EH (cell line): ENCODE measurements at places on chromosomes 5 and 9.

- peak; percentile 49 for DNase-seq
Measured at GRCh38 chr5:78647351-78647818, 1.2 kb downstream of the LHFPL2 start.

- DNase-seq = no peak
Measured at GRCh38 chr9:87102126-87102525, 154.8 kb upstream of the GAS1 start.

DNA sequence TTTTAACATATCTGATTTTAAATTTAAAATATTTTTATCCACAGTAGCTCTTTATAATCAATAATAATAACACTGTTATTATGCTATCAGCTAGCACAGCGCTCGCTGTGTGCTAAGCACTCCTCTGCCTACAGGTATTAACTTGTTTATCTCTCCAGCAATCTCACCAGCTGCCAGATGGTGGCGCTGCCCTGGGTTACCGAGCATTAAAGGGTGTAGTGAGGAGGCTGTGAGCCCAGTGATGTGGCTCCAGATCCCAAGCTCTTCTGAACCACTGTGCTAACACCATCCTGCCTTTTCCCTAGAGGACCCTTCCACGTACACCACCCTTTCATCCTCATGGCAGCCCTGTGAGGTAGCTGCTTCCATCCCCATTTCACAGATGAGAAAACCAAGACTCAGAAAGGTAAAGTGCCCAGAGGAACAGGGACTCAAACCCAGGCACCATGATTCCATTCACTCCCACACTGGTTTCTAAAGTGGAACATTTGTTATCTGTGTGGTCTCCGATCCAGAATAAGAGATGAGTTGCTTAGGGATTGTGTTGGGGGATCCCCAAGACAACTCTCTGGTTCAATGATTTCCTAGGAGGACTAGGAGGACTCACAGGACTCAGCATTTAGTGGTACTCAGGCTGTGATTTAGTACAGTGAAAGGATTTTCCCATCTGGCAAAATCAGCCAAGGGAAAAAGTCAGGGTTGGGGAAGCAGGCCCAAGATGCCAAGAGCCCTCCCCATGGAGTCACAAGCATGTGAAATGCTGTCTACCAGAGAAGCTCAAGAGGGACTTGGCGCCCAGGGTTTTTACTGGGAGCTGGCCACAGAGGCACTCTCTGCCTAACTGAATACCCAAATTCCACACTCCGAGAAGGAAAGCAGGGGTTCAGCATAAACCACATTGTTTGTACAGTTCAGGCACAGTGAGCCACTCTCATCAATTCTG is 7.0 kb downstream of the IGFBPL1 start:
- no peak for DNase-seq

DNA sequence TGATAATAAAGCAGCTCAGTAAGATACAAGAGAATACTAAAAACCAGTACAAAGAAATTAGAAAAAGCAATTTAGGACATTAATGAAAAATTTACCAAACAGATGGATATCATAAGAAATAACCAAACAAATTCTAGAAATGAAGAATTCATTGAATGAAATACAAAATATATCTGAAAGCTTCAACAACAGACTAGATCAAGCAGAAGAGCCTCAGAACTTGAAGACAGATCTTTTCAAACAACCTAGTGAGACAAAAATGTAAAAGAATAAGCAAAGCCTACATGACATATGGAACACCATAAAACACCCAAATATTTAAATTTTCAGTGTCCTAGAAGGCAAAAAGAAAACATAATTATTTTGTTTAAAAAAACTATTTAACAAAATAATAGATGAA is 66.9 kb downstream of the SKIC3 start:
- no peak for DNase-seq

DNA sequence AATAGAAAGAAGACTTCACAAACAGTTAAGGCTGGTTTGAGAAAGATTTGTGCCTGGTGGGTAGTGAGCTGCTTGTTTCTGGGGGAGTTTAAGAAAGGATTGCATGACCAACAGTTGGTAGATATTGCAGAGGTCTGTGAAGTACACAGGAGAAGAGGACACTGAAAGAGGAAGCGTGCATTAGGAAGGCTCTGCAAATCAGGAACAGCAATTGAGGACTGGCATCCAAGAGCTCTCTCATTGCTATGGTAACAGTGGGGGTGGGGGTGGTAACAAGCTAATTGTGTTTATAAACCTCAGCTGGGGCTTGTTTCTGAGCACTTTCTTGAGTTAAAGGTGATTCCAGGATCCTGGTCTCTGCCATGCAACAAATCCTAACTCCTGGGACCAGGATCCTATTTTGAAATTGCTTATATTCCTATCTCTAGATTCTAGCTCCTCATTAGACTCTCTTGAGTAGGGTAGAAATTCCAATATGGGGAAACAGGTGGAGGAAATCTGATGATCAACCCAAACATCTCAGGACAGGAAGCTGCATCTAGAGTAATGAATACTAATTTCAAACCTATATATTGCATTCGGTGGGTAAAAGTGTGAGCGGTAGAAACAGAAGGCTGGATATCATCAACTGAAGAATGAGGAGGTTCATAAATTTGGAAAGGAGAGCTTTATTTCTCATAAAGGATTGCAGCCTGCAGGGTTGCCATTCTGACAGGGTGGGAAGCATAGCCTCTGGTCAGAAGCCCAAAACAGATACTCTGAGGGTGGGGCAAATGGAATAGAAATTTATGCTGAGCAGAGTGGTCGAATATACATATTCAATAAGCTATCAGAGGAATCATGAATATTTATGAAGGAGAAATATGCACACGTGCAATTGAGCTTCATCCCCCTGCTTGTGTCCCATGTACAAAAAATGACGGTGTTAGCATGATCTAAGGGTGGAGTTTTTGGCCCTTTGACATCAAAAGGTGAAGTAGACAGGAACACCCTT is 79.4 kb downstream of the PTTG1 start:
- no peak for DNase-seq

GRCh38 chr5:56264417-56265025 is 31.4 kb upstream of the ANKRD55 start:
- peak; percentile 54 for DNase-seq

- no peak for DNase-seq
Measured at GRCh38 chr9:6960777-6961176, 203.0 kb downstream of the KDM4C start.

DNA sequence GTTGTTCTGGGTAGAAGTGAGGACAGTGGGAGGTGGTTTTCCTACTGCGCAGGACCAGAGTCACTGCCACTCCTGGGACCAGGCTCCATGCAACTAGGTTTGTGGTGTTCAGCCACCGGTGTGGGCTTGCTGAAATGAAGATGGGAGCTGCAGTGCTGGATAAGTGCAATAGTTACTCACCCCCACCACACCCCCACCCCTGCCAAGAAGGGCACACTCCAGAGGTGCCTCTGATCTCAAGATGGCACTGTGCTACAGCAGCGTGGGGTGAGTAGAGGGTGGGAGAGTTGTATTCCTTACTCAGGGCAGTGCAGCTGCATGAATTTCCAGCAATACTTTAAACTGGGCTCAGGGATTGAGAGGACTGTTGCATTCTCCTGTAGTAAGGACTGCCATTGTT is 187.4 kb upstream of the TLX3 start:
- no peak for DNase-seq

- no peak for DNase-seq
Measured at GRCh38 chr5:169649486-169649885, 12.4 kb downstream of the DOCK2 start.

- DNase-seq = peak; percentile 54
Measured at GRCh38 chr5:38666668-38667498, 110.4 kb upstream of the LIFR start.

GRCh38 chr5:170625221-170626165 is 121.7 kb downstream of the KCNIP1 start:
- no peak for DNase-seq

DNA sequence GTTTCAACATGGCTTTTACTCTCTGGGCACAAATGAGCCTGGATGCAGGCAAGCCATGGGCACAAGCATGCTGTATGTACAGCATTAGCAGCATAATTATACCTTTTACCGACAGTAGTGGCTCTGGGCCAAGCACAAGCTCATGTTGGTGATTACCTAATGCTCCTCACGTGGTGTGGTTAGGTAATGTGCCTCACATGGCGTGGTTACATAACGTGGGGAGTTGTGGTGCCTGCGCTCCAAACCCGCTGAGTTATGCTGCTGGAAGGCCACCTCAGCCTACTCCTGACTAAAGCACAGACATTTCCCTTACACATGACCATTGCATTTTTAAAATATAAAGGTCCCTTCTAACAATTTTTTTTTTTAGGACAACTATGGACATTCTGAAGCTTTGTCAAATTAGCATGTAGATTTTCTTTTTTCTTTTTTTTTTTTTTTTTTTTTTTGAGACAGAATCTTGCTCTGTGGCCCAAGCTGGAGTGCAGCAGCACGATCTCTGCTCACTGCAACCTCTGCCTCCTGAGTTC is 794.0 kb downstream of the EFNA5 start:
- no peak for DNase-seq

DNA sequence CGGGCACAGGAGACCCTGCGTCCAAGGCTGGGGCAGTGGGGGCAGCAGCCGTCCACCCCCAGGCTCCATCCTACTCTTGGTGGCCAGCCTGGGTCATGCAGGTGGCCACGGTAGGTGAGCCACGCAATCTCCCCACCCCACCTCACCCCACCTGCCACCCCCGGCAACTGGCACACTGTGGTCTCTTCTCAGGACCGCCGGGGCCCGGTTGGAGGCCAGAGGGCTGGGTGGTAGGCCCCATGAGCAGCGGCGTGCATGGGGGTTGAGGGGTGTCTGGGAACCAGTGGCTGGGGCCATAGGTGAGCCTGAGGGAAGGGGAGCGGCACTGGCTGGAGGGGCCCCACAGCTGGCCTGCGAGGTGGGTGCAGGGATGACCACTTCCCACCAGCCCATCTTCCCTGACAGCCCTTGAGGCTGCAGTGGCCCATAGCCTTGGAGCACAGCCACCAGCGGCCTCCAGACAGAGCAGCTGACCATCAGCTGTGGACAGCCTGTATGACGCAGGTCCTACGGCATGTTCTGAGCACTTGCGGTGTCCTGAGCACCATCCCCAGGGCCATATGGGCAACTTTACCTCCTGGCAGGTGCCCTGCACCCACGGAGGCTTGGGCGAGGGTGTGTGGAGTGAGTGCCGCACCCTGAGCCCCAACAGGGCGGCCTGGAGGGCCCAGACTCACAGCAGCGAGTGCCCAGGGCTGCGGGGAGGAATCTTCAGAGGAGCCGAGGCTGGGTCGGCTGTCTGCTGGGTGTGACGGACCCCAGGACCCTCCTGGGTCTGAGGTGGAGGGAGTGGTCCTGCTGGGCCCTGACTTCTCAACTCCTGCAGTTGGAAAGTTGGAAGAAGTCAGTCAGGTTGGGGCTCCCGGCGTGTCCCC is 47.4 kb downstream of the KCNT1 start:
- DNase-seq = no peak

DNA sequence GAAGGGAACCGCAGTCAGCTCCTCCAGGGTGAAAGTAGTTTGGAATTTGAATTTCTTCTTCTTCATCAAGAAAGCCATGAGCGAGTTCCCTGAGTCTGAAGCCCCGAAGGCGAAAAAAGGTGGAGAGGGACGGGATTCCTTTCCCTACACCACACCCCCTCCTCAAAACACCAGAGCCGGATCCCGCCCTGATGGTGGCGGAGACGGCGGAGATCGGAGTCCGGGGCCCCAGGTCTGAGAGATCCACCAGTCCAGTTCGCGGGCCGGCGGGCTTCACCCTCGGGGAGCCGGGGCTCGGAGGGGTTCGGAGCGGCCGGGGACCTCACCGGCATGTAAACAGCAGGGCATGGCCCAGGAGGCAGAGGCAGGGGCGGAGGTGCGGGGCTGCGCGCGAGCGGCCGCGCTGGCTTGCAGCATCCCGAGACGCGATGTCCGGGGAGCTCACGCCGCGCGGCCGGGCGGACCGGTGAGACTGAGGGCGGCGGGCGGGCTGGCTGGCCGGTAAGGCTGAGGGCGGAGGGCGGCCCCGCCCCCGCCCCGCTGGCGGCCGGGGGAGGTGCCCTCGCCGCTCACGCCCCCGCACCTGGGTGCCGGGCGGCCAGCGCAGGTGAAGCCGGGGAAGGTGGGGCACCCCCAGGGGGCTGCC is 606 bp downstream of the EEIG1 start:
- peak; percentile 28 for DNase-seq

DNA sequence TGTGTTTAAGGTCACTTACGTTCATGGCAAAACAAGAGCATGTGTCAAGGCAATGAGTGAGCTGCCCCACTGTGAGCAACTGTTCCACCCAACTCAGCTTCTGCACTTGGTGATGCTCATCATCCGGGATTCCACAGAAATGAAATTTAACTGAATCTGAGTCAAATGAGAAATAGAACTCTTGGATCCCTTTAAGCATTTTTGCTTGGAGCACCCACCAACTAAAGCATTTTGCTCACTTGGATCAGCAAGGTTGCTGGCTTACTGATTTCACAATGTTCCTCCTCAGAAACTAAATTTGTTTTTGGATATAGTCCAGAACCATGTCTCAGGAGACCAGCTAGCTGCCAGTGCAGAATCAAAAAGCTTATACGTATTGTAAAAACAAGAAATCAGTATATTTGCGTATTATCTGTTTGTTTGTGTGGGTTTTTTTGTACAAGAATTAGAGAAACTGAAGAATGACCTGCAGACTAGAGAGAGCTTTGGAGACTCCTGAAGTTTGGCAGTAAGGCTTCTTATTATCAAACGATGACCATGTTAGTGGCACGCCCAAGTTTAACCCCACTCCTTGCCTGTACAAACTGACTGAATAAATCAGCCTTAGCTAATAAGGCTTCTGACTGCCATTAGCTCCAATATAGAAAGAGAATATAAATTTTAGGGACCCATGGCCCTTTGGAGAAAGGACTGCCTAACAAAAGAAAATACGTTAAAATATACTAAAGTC is 153.8 kb upstream of the FST start:
- DNase-seq = no peak

GRCh38 chr5:68395302-68395701 is 179.7 kb downstream of the PIK3R1 start:
- no peak for DNase-seq

DNA sequence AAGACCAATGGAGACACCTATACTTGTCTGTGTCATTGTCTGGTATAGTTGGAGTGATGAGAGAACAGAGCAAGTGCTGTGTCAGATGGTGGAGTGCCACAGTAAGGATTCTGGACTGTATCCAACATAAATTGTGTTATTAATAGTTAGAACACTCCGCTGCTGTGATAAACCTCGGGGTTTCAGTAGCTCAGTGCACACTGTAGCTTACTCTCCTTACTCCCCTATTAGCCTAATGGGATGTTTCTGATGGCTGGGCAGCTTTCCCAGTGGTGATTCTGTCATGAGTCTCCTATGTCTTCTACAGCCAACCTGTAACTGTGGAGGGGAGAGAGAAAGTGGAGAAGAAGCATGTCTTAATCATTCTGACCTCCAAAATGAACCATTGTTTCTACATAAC is 127.6 kb upstream of the PTCH1 start:
- DNase-seq = no peak

GRCh38 chr9:89523948-89524347 is 26.0 kb upstream of the SEMA4D start:
- DNase-seq = no peak
